IPS DF 19.7 (cell line): ENCODE measurements at places on chromosomes 6 and 20.

DNA sequence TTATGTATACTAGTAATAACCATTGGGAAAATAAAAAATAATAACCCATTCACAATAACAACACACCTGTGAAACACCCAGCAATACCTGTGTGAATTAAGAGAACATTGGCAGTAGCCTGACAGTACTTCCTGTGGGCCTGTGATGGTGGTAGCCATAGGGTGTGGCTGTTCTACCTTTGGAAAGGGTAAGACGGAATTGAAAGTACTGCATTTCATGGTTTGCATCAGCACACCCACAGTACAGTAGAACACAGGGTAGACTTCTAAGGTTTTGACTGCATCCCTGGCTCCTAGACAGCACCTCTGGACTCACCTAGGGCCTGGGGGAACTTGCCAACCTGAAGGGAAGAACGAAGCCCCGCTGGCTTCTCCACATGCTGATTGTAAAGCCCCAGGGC is 279.8 kb downstream of the HTR1B start:
- no peak for DNase-seq

- DNase-seq = no peak
These were observed 209.3 kb downstream of the RNF144B start for GRCh38 chr6:18596531-18596835.

DNA sequence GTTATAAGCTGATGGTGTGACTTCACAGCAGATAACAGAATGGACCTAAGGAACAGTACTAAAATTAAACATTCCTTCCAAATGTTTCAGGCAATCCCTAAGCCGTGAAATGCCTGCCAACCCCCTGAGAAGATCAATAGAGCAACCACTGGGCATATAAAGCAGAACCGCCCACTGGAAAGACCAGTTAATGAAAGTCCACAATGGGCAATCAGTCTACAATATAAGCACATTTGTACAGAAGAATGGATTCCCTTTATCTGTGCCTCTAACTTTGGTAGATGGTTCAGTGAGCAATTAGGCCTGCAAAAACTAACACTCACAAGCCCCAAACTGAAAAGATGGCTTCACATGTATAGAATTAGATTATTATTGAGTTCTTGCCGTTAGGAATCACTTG is 286.6 kb downstream of the UBE3D start:
- no peak for DNase-seq

DNA sequence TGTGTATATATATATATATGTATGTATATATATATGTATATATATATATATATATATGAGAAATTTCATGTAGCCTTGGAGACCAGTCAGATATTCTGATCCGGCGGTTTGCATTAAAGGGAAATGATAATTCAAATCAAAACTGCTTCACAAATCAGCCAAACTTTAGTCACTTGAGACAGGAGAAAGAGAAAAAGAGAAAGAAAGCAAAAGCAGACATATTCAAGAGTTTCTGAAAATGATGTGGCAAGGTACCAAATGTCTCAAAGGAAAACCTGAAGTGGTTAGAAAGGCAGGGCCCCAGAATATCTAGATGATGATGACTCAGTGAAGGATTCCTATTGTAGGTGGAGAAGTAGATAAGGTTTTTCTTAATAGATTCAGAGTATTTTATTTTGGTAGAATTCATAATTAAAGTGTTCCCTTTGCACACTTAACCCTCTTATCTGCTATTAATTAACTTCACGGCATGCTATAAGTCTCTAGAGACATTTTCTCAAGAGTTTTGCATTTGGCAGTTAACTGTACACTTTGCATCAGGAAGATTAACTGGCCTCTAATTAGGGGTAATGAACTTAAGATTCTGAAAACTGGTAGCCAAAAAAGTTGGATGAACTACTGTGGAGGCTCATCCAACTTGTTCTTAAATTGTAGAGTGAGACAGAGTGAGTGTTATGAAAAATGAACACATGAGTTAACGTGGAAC is 50.1 kb upstream of the ASF1A start:
- no peak for DNase-seq

DNA sequence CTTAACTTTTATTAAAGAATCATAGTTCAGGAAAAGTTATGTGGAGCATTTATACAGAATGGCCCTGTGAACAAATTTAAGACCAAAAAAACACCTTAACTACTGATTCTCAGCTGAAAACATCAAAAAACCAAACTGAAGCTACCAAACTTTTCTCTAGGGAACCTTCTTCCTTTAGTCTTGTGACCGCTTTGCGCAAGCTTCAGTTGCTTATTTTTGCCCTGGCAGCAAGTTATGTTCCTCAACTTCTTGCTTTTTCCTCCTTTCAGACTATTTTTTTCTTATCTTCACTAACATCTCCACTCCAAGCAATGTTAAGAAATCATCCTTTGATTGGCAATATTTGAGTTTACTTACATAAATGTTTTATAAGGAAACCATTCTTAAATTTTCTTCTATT is 100.1 kb downstream of the MYB start:
- no peak for DNase-seq

DNA sequence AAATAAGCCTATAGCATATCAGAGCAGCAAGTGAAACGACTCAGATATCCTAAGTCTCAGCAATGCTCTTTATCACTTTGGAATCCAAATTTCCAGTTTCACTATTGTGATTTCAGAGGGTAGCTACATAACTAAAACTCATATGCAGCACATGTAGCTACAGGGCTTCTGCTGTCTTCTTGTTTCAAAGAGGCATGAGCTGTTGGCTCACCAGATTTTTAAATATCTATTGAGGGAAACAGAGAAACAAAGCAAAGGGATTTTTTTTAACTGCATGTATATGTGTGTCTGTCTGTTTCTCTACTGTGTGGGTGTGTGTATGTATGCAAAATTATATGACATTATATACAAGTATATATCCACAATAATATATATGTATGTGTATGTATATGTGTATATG is 258.4 kb downstream of the HDGFL1 start:
- DNase-seq = no peak
